ENCODE measurements at places on chromosomes 7 and 10. TPM values are rescaled to one million over a fixed set of nuclear protein-coding genes. Genes with fewer than 3 reads are reported as not detected.

The WDR86 gene
- 8.5 TPM for total RNA-seq

The TSPAN12 gene
- 1.8 TPM for total RNA-seq

The DDX50 gene
- total RNA-seq: 47.1 TPM

The FAM3C gene
- total RNA-seq: 65.5 TPM

The AGBL3 gene
- total RNA-seq: 2.2 TPM

The POLD2 gene
- total RNA-seq: 69.2 TPM

The ZNF394 gene
- 34.7 TPM for total RNA-seq

The GALNT17 gene
- 0.36 TPM for total RNA-seq

The LRGUK gene
- 0.88 TPM for total RNA-seq

DNA sequence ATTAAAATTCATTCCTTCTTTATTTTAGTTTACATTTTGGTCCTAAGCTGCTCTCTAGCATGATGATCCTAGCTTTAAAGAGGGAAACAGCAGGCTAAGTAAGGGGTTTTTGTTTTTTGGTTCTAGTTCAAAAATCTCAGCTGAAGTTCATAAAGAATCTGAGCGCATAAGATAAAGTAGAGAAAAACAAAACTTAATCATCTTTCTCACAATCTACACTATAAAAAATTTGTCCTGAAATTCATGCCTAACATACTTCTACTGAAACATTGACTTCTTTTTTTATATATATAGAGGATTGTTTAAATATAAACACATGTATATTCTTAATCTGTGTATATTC lies 6.8 kb upstream of the IGF2BP3 start:
- DNase-seq: no peak

GRCh38 chr10:23742368-23742767 lies 303.5 kb downstream of the OTUD1 start:
- no peak for DNase-seq

DNA sequence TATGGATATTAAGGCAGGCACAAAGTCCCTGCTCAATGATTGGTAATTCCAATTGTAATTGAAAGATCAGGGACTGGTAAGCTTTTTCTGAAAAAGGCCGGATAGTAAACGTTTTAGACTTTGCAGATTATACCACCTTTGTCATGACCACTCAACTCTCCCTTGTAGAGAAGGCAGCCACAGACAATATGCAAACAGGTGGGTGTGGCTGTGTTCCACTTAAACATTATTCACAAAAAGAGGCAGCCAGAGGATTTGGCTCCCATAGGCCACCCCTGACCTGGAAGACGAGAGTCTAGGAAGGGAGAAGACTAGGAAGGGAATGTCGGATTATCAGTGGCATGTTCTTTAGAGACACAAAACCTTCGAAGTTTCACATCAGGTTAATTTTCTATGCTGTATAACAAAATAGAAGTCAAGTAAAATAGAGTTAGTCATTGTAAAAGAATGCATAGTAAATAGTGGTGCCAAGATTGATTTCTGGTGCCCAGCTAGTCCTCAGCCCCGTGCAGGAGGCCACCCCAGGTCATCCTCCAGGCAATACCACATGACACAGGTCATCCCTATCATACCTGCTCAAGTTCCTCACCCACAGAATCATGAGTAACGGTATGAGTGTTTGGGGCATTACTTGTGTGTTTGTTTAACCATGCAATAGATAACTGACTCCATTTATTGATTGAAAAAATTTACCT lies 193.8 kb downstream of the PLPP4 start:
- no peak for DNase-seq

GRCh38 chr10:122054048-122055025 lies 65.4 kb downstream of the TACC2 start:
- DNase-seq: peak; percentile 83

DNA sequence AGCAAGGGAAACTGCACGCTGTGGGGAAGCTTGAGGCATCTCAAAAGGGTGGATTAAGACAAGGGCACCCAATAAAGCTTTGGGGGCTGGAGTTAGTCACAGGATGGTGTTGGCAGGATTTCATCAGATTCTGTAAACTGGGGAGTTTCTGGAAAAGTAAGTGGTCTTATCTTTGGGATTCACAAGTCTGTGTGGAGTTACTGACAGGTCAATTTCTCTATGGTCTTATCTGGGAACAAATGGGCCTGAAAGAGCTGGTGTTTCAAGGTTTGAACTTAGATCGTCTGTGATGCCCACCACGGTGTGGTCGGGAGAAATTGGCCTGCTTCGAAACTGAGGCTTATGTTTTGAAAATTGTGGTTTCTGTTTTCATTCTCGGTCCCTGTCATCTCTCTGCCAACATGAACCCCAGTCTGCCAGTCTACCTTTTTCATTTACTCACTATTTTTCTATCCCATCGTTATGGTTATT lies 23.8 kb upstream of the AOAH start:
- DNase-seq: no peak

- DNase-seq: no peak
Measured at GRCh38 chr7:128234476-128235026, 6.5 kb upstream of the LEP start.

DNA sequence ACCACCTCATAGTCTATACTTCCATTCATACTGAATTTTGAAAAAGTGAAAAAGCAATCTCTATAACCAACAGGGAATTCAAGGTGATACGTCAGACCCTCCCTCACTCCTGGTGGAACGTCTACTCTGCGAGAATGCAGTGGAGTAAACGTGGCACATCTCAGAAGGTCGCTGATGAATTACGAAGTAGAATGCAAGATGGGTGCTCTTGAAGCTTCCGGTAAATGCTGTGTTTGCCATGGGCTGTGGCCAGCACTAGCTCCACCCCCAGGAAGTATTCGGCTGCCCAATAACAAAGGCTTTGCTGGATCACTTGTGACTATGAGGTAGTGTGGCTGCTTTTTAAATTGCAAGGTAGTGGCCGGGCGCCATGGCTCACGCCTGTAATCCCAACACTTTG lies 226.0 kb downstream of the PRPF18 start:
- DNase-seq: no peak

DNA sequence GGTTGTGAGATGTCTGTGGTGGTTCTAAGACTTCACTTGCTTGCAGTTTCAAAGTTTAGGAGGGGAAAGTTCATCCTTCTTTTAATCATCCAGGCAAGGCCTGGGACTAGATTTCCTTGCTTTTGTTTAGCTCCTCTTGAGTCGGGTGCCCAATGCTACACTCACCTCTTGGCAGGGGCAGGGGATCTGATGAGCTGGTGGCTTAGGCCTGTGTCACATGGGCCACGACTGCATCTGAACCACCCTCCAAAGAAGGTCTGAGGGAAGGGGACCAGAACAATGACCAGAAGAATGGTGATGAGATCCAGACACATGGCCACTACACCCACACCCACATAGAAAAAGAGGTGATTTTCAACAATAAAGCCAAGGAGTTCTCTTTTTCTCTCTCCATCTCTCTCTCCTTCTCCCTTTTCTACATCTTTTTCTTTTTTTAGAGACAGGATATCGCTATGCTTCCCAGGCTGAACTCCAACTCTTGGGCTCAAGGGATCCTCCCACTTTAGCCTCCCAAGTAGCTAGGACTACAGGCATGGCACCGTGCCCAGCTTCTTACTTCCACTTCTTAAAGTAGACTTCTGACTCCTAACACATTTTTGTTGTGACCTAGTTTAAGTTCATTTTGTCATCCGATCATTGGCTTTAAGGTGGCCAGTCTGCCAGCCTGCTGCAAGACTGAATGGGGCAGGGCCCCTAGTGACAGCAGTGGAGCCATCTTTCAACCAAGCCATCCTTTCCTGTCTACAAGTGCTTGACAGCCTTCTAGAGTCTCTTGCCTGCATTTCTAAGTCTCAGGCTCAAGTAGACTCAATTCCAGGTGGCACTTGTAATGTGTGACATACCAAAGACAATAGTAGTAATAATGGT lies 350.9 kb downstream of the RNLS start:
- no peak for DNase-seq

- DNase-seq: peak; percentile 90
Measured at GRCh38 chr7:129923709-129924108, 29.1 kb downstream of the UBE2H start.

DNA sequence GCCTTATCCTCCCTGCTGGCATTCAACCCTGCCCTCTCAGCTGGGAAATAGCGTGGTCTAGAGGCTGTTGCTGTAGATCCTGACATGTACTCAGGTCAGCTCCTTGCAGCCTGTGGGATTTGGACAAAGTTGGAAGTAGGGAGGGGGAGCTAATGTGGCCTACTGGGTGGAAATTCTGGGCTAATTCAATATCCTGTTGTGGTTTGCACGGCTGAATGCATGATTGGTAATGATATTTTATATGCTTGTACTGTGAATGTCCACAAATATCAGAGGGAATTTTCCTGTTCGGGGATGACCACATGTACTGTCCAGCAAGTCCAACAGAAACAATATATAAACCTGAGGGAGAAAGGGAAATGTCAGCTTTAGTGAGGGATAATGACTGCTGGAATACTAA lies 22.1 kb upstream of the NPVF start:
- DNase-seq: no peak

- DNase-seq: no peak
Measured at GRCh38 chr10:69049566-69049961, 38.3 kb upstream of the SRGN start.

- no peak for DNase-seq
Measured at GRCh38 chr7:24401628-24402593, 117.9 kb downstream of the NPY start.

GRCh38 chr7:48634116-48634632 lies 290.2 kb upstream of the CDC14C start:
- no peak for DNase-seq

DNA sequence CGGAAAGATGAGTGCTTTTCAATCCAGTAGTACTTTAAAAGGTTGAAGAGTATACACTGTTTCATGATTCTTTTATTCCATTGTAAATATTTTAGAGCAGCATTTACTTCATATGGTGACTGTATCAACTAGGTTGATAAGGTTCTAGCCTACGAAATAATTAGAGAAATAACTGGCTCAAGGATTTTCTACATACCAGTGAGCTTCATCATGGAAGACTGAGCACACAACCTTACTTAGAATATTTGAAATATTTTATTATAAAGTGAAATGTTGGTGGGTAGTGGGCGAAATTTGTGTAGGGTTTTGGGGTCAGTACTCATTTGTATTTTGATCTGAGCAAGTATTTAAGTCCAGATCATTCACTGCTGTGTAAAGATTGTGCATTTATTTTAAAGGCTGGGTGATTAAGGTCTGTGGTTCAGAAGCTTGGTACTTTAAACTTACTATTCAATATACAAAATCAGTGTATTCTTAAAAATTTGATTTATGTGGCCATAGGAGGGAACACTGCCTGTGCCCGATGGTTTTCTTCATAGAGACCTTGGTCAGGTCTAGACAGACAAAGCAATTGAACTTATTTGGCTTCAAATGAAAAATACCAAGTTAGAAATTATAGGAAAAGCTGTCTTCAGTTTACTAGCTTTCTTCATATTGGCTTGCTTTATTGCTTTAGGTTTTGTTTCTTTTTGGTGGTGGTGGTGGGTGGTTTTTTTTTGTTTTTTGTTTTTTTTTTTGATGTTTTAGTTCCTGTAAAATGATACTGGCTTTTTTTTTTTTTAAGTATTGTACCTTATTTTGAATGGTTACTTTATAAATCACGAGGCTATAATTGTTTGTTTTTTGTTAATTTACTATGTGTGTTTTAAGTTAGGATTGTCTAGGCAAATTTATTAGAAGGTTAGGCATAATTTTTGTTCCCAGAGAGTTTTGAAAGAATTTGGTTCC lies 3.0 kb downstream of the KMT2E start:
- peak; percentile 35 for DNase-seq

GRCh38 chr10:131073469-131074035 lies 238.0 kb downstream of the TCERG1L start:
- DNase-seq: peak; percentile 63

- DNase-seq: no peak
Measured at GRCh38 chr10:77159538-77160110, 478.0 kb downstream of the KCNMA1 start.

- DNase-seq: no peak
Measured at GRCh38 chr10:126661356-126661755, 9.1 kb downstream of the C10orf90 start.

GRCh38 chr7:2824678-2825461 lies 19.2 kb downstream of the GNA12 start:
- no peak for DNase-seq

GRCh38 chr10:38093816-38094157 lies 350 bp upstream of the ZNF37A start:
- peak; percentile 76 for DNase-seq

- no peak for DNase-seq
Measured at GRCh38 chr10:50229460-50229859, 21.9 kb downstream of the ASAH2 start.

- no peak for DNase-seq
Measured at GRCh38 chr7:96669812-96670211, 39.8 kb downstream of the SEM1 start.

- peak; percentile 22 for DNase-seq
Measured at GRCh38 chr10:100642295-100642994, 102.9 kb upstream of the PAX2 start.

DNA sequence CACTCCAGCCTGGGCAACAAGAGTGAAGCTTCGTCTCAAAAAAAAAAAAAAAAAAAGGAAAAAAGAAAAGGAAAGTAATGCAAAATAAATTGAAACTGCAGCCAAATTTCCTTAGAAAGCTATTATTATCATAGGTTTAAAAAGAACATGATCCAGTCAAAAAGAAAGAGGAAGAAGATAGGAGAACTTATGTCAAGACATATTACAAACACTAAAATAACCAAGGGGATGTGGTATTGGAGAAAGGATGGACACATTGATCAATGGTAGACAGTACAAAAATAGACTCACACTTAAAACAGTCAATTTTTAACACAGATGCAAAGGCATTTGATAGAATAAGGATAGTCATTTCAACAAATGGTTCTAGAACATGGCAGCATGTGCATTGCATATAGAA lies 27.3 kb upstream of the PFKP start:
- no peak for DNase-seq

GRCh38 chr7:68537051-68537773 lies 1061.1 kb upstream of the AUTS2 start:
- DNase-seq: no peak

GRCh38 chr7:72064916-72065315 lies 347.2 kb downstream of the CALN1 start:
- no peak for DNase-seq

- peak; percentile 71 for DNase-seq
Measured at GRCh38 chr7:99137411-99138180, 6.3 kb downstream of the SMURF1 start.

Data from osteoblast (primary cell).